Stimulated activated CD4-positive, alpha-beta T cell treated with anti-CD3 and anti-CD28 coated beads, Interleukin-4, amount 100 ng/mL, for 24 hours (primary cell): ENCODE measurements at places on chromosomes 3 and 15.

GRCh38 chr3:42090973-42091731 lies at the start of gene TRAK1:
TRAK1 (plus strand) TSS chr3:42091357; CDS start chr3:42091470, 113 bp downstream.
- no peak for DNase-seq

DNA sequence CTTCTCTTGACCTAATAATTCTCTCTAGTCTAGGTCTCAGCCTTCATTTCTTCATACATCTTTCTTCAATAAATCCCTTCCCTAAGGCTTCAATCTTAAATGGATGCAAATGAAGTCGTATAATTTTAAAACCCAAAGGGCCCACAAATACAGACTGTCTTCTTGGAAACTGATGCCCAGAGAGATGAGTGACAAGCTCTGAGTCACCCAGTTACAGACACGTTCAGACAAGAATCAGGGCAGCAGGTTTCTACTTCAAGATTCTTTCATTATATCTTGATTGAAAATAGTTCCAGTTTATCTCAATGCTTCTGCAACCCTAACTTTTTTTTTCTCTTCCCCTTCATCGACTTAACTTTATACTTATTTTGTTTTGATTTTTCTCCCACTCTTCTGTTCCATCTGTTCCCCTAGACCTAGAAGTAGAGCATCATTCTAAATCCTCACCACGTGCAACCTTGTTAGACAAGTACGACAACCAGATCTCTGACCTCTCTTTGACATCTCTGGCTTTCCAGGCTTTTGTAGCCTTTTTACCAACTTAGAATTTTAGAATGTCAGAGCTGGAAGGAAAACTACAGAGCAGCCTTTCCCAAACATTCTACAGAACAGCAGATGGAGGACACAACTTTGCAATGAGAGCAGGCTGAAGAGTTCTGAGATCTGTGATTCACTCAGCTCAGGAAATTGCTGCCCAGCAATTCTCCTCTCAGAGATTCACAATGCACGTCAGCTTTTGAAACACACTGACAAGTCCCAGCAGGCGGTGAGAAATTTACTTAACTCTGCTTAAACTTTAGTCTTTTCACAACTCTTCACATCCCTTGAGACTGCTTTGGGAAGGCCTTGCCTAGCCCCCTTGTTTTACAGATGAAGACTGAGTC lies 25.3 kb downstream of the NCEH1 start:
- DNase-seq, result no peak

GRCh38 chr15:80819001-80819400 lies 39.8 kb downstream of the CEMIP start:
- DNase-seq, result no peak

DNA sequence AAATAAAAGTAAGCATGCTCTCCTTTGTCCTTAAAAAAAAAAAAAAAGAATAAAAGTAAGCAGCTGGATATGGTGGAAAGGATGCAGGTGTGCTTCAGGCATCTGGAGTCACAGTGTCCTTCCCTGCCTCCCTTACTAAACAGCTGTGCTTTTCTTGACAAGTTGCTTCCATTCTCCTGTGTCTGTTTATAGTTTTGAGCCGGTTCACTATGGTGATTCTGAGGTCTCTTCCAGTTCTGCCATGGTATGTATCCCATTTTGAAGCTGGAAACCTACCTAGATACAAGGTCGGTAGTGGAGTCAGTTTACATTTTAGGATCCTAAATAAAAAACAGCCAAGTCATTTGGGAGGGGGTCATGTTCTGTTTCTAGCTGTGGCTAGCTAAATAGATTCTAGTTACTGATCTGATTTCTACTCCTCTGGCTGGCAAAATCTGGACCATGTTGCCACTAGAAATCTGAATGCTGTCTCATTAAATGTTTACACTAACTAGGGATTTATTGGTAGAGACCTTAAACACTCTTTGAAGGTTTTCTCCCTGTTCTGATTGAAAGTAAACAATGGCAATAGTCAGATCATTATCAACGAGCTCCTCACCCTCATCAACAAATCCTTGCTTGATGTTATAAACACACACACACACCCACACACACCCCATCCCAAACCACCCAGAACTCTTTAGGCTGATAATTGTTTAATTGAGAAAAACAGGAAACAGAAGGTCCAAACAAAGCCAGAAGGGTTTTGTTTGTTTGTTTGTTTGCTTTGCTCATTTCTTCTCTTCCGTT lies 7.9 kb downstream of the TNFSF10 start:
- no peak for DNase-seq

DNA sequence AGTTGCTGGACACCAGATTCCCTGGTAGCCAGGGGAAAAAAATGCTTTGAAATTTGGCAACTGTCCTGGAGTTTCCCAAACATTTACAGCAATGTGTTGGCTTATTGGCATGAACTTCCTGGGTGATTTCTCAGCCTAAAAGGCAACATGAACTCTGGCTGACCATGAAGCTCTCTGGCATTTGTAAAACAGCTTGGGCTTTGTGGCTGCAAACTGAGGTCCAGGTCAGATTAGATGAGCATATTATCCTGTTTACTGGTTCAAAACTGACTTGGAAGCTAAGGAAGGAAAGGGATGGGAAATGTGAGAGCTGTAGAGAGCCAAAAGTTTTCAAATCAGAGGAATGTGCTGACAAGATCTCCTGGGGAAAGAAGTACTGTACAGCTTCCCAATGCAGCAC lies 139.0 kb downstream of the P3H2 start:
- DNase-seq, result no peak

DNA sequence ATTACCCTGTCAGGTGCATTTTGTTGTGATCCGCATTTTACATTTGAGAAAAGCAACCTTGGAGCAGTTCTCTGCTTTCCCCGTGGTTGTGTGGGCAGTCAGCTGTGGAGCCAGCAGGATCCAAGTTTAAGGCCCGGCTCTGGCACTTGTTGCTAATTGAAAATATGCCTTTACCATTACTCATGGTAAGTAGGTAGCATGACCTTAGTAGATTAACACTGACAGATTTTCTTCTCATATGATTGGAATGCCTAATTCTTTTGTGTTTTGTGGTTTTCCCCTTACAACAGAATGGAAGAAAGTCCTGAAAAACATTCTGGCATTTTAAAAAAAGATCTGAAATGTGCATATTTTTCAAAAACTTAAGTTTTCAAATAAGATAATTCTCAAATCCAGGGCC lies 246.5 kb upstream of the LRRN1 start:
- no peak for DNase-seq

DNA sequence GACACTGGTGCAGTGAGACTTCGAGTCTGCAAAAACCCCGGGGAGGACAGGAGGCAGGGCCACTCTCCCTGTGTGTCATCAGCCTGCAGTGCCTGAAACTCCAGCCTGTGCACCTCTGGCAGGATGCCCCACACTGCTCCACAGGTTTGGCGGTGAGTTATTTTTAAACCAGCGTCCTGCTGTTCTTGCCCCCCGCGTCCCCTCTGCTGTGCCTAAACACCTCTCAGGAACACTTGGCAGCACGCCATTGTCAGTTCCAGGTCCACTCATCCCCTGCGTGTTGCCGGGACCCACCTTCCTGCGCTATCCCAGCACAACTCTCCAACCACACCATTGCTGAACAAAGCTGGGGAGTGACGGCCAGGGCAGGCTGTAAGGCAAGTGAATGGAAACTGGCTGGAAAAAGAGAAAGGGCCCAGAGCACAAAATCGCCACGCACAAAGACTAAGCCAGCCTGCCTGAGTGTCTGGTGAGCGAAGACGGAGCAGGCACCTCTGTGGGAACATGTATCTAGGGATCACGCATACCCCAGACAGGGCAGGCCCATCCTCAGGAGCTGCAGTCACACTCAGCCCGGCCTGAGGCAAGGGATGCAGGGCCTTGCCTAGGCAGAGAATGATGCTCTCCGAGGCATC lies 3.1 kb upstream of the PLA2G4F start:
- no peak for DNase-seq

DNA sequence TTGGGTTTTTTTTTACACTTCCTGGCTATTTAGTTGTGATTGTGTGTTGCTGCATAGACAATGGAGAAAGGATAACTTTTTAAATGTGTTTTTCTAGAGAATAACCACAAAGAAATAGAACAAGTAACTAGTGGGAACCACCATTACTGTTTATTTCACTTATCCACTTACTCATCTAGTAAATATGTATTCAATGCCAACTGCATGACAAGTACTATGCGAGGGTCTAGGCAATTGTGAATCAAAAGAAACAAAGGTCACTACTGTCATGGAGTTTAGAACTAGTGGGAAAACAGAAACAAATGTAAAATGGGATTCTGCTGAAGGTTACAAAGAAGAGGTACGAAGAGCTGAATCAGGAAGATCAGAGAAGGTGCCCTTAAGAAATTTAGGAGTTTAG lies 600.9 kb upstream of the ROBO2 start:
- DNase-seq, result no peak

- no peak for DNase-seq
These were observed 33.8 kb downstream of the HDC start for GRCh38 chr15:50231761-50232160.

- DNase-seq, result no peak
These were observed 106.9 kb upstream of the SLCO2A1 start for GRCh38 chr3:134136604-134137003.

- no peak for DNase-seq
These were observed 115.7 kb downstream of the DPH6 start for GRCh38 chr15:35430301-35430700.

GRCh38 chr3:196097373-196098154 lies 15.7 kb upstream of the TFRC start:
- DNase-seq, result no peak

GRCh38 chr3:102532901-102533300 lies 98.1 kb downstream of the ZPLD1 start:
- DNase-seq, result no peak

DNA sequence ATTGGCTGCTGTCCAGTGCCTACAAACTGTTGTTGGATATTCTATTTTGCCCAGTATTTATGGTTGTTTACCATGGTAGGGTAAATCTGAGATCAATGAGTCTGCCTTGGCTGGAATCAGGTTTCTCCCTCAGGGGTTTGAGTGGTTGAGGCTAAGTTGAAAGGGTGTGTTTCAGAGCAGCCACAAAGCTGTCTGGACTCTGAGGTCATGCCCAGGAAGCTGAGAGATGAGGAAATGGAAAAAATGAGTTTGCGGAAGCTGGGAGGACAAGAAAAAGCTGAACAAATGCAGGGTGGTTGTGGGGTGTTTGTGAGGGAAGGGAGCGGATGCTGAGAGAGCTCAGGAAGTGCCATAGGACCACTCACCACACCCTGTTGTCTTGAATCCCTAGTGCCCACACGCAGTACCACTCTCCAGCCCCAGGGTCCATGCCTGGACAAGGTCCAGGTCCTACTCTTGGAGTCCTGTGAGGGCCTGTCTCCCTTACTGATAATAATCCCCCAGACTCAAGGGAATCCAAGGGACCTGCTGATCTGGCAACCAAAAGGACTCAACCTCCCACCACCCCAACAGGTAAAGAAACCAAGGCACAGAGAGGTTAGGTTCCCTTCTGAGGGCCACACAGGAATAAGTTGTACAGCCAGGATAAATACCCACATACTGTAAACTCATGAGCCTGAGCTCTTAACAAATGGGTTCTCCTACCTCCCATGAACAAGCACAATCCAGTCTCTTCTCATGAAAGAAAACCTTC lies 81.6 kb downstream of the PPCDC start:
- DNase-seq, result peak; percentile 12

- DNase-seq, result no peak
These were observed 520 bp downstream of the GREM1 start for GRCh38 chr15:32718227-32718820.

DNA sequence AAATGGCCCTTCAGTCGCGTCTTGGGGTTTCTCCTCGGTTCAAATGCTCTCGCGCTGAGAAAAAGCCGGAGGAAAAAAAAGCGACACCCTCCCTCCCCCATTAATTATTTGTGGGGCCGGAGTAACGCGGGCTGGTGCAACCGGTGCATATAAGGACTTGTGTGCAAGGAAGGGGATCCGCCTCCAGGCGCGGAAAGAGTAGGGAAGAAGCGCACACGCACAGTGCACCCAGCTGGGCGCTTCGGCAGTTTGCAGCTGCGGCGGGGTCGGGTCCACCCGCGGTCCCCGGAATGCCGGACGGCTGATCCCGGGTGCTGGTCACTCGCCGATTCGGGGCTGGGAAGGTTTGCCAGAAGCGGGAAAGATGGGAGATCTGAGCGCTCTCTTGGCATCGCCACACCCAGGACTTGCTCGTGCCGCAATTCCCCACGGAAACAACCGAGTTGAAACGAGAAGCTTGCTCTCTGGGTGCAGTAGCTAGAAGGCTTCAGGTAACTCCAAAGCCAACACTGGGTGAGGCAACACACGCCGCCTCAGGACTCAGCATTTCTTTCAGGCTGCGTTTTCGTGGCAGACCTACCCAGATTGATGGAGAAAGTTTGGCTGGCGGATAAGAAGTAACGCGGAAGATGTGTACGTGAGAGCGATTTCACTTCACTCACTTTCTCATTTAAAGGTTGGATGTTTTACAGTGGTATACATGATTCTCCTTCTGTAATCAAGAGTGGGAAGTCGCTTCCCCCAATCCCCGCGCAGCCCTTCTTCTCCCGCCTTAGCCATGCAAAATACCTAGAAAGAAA lies 720 bp upstream of the TNIK start:
- DNase-seq, result peak; percentile 42

- no peak for DNase-seq
These were observed 74.6 kb downstream of the FAM174B start for GRCh38 chr15:92580933-92581445.

GRCh38 chr3:148998715-148999423 lies 7.5 kb downstream of the GYG1 start:
- no peak for DNase-seq

- peak; percentile 47 for DNase-seq
These were observed 65.2 kb upstream of the UBE2E1 start for GRCh38 chr3:23740517-23740965.

- DNase-seq, result no peak
These were observed 134.0 kb upstream of the IL12A start for GRCh38 chr3:159854500-159855124.

DNA sequence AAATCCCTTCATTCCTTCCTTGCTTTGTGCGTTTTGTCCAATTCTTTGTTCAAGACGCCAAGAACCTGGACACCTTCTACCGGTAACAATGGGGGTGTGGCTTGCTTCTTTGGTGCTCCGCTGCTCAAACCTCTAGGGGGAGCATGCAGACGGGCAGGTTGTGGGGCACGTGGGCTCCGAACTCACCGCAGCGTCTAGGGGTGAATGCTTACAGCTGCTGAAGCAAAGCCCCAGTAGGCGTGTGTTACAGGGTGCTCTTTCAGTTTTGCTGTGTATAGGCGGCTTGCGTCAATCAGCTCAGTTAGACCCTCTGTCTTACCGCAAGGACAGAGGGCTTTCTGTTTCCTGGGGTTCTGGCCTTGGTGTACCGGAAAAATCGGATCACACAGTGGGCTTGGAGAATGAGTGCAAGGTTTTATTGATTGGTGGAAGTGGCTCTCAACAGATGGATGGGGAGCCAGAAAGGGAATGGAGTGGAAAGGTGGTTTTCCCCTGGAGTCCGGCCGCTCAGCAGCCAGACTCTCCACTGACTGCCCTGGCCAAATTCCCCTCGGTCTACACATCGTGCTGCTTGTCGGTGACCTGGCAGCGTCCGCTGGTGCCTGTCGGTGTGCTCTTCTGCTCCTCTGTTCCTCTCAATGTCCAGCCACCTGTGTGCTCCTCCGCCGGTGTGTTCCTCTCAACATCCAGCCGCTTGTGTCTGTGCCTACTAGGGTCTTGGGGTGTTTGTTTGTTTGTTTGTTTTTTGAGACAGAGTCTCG lies 1.2 kb upstream of the LRRC34 start:
- peak; percentile 75 for DNase-seq
